C1 segment of cervical spinal cord (tissue), 14 donors: ENCODE measurements at places on chromosomes 1 and 21.
A peak's percentile ranks its signal among the peaks of the same experiment; 100 is the strongest.

DNA sequence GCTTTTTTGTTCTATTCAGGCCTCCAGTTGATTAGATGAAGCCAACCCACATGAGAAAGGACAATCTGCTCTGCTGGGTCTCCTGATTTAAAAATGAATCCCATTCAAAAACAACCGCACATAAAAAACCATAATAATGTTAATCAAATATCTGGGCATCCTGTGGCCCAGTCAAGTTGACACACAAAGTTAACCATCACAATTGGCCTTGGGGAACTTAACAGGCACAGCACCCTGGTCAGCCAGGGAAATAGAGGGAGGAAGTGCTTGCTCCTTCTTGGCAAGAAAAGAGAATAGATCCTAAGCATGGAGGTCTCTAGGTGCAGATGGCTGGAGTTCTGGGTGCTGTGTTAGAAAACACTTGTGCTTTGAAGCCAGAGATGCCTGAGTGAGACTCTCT is 109.6 kb upstream of the OLIG2 start:
- DNase-seq: no peak

DNA sequence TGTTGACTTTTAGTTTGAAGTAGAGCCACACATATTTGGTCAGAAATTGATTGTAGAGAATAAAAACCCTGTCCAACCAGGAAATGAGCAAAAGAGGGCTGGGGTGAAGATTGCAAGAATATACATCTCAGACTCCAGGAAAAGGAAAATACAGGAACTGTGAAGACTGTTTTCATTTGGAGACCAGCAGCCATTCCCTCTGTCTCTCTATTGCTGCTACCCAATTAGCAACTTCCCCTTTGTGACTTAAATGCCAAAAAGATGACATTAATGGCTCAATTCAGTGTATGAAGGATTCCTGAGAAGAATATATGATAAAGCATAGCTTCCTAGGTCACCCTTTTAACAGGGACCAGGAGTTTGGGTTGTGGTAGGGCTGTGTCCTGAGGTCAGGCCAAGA is 31.6 kb upstream of the CEP350 start:
- no peak for DNase-seq

DNA sequence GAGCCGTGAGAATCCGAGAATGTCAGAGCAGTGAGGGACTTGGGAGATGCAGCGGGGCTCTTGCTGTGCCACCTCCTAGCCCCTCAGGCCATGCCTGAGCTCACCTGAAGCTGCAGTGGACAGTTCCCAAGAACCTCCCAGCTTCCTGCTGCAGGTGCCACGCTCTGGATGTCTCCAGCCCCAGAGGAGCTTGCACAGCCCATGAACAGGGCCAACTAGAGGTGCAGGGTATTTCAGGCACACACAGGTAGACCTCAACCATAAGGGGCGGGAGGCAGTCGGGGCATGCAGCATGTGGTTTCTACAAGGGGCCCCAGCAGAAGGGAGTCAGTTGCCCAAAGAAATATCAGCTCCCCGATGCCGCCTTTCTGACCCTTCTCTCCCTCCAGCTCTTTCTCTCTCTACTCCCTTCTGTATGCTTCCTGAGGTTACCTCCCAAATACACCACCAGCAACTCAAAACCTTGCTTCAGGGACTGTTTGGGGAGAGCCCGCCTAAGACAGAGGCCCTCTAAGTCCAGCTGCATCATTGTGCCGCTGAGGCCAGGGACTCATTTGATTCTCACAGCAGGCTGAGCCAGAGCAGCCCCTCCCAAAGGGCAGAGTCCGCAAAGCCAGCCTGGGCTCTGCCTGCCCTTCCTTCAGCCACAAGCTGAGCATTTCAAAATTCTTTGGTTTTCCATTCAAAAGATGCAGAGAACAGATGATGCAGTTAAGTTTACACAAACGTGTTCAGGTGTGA is 209.8 kb downstream of the MATN1 start:
- no peak for DNase-seq

DNA sequence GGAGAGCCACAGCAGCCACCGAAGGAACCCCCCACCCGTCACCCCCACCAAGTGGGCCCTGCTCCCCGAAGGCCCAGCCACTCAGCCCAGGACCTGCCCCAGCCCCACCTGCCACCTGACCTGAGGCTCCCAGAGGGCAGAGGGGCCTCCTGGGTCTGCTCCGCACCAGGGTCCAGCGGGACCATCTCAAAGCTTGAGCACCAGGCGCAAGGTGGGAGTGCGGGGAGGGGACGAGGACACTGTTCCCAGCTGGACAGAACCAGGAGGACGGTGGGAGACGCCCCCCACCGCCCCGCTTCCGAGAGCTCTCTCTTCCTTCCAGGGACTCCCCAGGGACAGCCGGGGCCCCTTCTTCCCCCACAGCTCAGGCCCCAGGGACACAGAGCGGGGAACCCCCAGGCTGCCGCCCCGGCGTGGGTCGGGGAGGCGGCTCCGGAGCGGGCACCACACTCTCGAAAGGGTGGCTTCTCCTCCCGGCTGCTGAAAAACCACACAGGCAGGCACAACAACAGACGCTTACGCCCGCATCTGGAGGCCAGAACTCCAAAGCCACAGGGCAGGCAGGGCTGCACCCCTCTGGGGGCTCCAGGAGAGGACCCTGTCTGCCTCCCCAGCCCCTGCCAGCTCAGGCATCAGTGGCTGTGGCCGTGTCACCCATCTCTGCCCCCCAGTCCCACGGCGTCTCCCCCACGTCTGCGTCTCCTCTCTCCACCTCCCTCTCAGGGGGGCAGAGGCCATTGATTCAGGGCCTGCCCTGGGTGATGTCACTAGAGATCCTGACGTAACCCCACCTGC is 1.9 kb upstream of the TTLL10 start:
- DNase-seq: no peak

DNA sequence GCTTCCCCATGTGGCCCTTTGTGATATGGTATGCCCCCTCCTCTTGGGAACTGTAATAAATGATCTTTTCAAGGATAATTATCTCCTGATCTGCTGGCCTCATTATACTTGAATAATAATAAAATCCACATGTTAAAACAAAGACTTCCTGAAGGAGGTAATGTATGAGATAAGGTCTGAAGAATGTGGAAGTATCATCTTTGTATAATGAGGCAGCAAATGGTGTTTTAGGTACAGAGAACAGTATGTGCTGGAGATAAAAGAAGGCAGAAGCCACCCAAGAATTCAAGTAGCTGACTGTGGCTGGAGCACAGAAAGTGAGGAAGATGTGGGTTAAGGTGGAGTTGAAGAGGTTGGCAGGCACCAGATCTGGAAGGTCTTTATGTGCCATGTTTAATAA is 12.8 kb upstream of the COG2 start:
- no peak for DNase-seq

GRCh38 chr1:61050541-61051442 is 31.6 kb upstream of the NFIA start:
- peak; percentile 67 for DNase-seq

DNA sequence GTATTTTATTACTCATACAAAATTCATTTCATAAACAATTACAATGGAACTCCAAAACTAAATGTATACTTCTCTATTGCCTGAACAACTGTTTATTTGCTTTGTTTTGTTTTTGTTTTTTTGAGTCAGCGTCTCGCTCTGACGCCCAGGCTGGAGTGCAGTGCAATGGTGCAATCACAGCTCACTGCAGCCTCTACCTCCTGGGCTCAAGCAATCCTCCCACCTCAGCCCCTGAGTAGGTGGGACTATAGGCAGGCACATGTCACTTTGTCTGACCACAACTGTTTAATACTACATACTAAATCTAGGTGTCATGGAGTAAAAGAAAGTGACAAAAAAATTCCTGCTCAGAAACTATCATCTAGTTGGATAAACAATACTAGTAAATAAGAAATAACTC is 49.3 kb downstream of the RAB3GAP2 start:
- DNase-seq: no peak

- DNase-seq: no peak
Measured at GRCh38 chr1:44326821-44327465, 28.1 kb downstream of the ERI3 start.

DNA sequence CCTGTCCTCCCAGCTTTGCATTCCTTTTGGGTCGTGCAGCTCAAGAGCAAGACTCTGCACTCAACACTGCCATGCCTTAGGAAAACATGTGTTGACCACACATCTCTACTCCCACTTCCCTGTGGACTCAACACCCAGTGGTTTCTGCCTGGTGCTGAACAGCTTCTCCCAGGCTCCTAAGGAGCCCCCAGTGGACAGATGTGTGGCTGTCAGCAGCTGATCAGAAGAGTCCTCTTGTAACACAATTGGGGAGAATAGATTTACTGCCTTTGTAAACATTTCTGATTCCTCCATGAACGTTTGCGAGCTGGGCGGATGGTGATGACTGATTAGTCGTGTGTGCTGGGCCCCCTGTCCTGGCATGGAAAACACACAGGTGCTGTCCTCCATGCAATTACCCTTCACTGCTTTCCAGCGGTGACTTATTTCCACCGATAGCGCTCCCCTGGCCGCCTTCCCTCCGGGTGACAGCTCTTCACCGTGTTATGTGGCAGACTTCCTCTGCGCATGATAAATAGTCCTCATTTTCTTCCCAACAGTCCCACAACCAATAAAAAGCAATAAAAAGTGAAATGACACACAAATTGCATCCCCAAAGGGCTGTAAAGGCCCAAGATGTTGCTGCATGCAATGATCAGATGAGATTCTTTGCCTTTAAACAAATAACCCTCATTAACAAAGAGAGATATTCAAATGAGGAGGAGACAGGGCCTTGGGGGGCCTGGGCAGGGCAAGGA is 249.4 kb upstream of the AJAP1 start:
- no peak for DNase-seq

DNA sequence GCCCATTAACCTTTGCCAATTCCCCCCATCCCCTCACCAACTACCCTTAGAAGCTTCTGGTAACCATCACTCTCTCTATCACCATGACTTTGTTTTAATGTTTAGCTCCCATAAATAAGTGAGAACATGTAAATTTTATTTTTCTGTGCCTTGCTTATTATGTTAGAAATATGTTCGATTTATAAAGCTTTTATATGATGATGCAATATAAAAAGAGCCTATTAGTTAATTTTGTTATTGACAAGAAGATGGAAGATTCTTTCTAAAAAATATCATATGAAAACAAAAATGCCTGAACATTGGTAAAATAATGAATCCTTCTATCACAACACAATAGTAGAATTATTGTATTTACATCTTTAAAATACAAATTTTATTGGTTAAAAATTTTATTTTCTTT is 836.1 kb upstream of the TMPRSS15 start:
- no peak for DNase-seq

DNA sequence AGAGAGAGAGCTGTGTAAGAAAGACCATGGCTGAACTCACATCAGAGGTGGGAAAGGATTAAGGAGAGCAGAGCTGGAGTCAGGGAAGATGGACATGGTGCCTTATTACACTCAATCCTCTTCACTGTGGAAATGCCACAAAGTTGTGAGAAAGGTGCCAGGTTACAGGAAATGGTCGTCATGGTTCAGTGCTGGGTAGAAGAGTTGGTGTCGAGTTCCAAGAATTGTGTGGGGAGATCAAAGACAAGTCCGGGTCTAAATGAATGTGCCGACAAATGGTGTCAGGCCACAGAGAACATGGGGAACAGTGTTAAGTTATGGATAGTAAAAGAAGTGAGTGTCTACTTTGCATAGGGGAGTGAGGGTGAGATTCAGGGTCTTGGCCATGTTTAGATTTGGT is 40.9 kb downstream of the LAMC2 start:
- DNase-seq: no peak

DNA sequence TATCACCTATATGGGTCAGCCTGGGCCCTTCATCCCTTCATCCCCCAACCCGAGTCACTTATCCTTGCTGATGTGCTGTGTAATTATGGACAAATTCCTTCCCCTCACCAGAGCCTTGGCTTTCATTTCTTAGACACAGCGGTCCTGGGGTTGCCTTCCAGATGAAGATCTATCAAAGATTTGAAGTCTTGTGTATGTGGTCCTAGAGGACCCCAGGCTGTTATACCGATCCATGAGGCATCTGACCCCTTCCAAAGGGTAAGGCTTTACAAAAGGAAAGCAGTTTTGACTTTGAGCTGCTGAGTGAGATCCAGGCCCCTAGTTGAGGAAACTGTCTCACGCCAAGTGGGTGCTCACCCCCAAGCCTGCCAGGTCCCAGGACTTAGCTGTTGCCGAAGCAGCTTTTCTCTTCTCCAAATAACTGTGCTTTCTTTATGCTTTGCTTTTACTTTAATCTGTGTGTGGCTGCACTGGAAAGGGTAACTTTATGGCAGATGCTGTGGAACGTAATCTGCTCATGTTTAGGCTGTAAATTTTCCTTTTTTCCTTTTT is 37.6 kb downstream of the MAN1C1 start:
- no peak for DNase-seq

DNA sequence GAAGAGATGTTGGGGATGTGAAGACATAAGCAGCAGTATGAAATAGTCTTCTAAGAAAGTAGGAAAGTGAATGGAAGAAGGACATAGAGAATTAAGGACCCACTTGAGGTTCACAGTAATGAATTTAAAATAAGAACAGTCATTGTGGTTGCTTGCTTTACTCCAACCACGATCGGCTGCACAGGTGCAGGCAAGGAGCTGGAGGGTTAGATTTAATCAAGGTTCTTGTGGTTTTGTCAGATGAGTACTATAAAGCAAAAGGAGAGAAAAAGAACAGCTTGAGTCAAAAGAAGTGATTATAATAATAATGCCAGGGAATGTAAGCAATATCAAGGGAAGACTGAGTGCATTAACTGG is 46.1 kb upstream of the RBM34 start:
- DNase-seq: no peak

- peak; percentile 16 for DNase-seq
Measured at GRCh38 chr1:40951943-40952743, 27.4 kb upstream of the CTPS1 start.

GRCh38 chr1:81225789-81226602 is 574.7 kb upstream of the ADGRL2 start:
- DNase-seq: no peak

- no peak for DNase-seq
Measured at GRCh38 chr1:201502511-201502857, 4.4 kb downstream of the CSRP1 start.

DNA sequence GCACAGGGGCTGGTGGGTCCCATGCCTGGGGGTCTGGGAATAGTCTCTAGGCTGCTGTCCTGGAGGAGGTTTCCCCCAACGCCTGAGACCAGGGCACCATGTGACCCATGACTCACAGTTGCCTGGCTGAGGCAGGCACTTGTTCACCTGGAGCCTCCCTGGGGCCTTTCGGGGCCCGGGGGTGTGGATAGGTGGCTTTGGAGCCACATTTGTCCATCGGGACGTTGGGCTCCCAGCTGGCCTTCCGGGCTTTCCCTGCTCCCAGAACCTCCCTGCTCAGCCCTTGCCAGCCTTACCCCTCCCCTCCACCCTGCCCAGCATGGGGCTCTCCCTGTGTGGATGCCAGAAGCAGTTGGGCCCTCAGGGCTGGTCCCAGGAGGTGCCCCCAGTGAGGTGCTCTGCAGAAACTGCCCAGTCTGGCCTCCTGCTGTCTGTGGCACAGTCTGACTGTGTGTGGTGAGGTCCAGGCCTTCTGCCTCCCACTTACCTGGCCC is 14.2 kb downstream of the COL6A1 start:
- no peak for DNase-seq

GRCh38 chr1:58727364-58727763 is 27.5 kb upstream of the MYSM1 start:
- DNase-seq: no peak

DNA sequence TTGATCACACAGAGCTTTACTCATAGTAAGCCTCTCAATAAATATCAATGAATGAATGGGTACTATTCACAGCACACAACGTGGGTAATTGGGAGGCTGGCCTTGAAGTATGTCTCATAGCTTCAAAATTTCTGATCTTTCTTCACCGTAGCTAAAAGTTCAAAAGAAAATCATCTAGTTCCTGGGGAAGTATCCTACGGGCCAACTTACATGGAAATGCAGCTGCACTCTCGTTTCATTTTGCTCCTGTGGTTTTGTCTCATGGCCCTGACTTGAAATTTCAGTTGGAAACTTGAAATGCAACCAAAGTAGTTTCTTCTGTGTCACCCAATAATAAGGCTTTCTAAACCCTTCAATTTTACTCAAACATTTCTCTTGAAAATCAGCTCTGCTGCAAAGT is 76.1 kb upstream of the CNIH3 start:
- no peak for DNase-seq
